ENCODE measurements at places on chromosomes 12 and 14.
A peak's percentile ranks its signal among the peaks of the same experiment; 100 is the strongest.

DNA sequence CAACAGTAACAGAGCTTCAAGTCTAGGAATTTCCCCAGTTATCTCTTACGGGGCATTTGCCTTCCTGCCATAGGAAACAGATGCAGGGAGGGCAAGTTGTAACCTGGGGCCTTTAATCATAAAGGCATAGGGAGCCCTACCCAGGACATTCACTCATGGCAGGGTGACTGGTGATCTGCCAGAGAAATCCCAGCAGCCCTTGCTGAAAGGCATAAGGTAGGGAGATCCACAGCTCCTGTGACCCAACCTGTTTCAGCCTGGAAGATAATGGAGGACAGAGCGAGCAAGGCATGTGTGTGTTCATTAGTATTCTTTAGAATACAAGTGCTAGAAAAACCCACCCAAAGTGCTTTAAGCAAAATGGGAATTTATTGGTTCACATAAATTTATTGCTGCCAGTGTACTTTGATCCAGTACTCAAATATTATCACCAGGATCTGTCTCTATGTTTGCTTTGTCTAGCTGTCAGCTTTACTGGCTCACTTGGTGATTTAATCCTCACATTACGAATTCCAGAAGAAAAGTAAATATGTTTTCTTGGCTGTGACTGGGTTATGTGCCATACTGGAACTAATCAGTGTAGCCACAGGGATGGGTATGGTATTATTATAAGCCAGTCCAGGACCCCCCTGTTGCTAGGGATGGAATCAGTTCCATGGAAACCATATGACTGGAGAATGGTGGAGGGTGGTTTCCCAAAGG, 21.1 kb upstream of the AKAP6 start:
- no peak for DNase-seq

- DNase-seq: no peak
Measured at GRCh38 chr12:106369624-106370346, 12.2 kb downstream of the POLR3B start.

GRCh38 chr14:103816991-103817390, 30.4 kb downstream of the PPP1R13B start:
- no peak for DNase-seq

DNA sequence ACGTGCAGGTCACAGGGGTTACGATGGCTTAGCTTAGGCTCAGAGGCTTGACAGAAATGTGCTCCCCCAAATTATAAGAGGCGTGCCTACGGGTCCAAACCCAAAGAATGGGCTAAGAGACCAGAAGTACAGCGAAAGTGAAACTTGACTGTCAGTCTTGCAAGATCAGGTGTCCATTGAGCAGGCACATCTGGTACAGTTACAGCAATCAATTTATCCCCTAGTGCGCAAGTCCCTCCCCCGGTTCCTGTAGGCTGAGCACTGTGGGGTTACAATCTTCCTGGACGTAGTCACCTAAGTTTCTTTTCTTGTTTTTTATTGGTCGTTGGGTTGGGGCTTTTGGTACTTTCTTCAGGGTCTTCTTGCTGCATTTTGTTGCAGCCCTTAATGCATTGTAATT, 134.2 kb downstream of the UNC79 start:
- no peak for DNase-seq

DNA sequence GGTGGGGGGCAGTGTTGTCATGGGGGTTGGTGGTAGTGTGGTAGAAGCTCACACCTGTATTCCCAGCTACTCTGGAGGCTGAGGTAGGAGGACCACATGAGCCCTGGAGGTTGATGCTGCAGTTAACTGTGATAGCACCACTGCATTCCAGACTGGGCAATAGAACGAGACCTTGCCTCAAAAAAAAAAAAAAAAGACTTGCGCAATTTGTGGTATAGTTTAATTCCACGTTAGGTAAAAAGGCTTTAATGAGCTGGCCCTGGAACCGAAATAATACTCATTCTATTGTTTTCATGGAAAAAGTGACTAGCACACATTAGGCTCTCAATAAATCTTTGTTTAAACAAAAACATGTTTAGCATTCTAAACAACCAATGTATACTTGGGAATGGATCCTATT, 25.4 kb upstream of the NAP1L1 start:
- DNase-seq: no peak

DNA sequence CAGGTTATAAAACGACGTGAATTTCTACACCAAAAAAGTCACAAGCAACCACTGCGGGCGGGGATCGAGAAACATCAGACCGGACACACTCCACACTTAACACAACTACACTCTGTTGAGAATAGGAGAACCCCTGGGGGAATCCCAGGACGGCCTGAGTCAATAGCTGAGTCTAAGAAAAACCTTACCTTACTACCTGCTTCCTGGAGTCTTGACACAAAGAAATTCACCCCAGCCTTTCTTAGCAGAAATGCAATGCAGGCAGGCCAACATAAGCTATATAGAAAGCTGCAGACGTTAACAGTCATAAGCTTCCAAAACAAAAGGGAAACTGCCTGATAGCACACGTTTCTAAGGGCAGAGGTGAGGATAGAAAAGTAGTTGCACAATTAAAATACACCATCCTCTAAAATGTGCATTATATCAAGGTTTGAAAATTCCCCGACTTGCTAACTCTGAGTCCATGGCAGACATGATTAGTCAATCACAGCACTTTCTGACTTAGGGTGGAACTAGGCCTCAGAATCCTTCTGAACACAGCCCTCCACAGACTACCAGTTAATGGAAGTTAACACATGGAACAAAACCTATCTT, 68.0 kb downstream of the CCDC88C start:
- DNase-seq: no peak

DNA sequence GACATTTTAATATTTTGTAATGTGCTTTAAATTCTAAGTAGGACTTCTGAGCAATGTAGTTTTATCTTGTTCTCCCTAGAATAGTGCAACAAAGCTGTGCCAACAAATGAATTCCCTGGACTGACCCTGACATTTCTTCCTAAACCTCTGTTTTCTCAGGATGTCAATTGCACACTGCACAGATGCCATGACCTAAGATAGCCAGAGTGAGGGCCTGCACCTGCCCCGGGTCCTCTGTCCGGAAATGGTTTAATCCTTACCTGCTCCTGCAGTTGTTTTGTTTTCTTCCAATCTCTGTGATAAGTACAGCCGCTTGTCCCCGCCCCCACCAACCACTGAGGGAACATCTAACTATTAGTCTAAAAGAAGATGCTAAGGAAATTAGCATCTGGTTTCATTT, 831.5 kb downstream of the GALC start:
- no peak for DNase-seq

- DNase-seq: no peak
Measured at GRCh38 chr12:120078868-120079267, 37.7 kb downstream of the RAB35 start.

DNA sequence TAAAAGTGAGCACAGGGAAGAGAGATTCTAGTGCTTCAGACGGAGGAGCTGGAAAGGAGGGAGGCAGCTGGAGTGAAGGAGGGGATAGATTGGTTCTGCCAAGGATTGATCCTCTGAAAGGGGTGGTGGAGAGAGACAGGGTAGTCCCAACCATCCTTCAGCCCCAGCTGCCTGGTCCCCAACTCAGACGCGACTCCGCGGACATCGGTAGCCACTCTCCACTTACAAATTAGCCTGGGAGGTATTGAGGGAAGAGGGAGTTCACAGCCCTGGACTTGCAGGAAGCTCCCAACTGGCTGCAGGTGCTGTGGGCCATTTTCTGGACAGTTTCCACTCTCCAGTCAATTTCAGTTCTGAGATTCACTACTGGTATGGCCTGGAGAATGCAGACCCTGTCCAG, 1.2 kb downstream of the PLEKHD1 start:
- DNase-seq: no peak

DNA sequence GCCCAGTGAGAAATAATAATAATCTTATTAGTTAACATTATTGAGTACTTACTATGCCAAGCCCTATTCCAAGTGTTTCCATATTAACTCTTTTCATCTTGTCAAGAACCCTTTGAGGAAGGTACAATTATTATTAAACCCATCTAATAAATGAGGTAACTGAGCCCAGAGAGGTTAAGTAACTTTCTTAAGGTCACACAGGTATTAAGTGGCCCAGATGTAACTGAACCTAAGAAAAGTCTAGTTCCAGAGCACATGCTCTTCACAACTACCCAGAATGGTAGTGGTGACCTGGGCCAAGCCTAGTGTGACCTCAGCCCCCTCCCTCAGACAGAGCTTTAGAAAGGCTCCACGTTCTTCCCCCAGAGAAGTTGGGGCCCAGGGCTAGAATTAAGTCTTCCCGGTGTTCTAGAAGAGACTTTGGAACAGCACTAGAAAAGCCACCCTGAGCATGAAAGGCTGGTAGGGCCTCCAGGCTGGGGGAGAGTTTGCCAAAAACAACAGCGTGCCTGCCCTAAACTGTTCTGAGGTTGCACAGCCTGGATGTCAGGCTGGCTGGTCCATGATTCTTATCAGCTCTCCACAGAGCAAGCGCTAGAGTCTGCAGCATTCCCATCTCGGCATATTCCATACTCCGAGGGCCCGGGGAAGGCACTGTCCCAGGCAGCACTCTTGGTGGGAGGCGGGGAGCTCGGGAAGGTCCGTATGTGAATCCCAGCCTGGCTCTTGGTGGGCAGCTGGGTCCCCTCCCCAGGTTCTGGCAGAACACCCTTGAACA, 41.3 kb upstream of the CTDSP2 start:
- no peak for DNase-seq

- DNase-seq: no peak
Measured at GRCh38 chr14:64186231-64187129, 107.7 kb downstream of the ESR2 start.

- DNase-seq: no peak
Measured at GRCh38 chr14:72236629-72237028, 304.4 kb downstream of the RGS6 start.

GRCh38 chr14:43306053-43306452, 1201.0 kb downstream of the FSCB start:
- DNase-seq: no peak

DNA sequence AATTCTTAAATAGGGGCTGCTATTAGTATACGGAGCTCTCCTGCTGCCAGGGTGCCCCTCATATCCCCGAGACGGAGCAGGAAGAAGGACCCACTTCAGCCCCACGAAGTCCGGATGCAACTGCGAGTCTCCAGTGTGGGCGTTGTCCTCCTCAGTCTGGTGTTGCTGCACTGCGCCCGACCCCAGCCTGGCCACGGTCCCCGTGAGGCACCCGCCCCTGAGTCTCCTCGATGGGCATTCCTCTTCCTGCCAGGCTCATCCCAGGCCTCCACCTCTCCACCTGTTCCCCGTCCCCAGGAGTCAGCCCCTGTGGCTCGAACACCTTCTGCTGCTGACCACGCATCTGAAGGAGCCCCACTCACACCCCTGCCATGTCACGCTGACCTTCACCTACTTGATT, 68.1 kb upstream of the SFSWAP start:
- no peak for DNase-seq

DNA sequence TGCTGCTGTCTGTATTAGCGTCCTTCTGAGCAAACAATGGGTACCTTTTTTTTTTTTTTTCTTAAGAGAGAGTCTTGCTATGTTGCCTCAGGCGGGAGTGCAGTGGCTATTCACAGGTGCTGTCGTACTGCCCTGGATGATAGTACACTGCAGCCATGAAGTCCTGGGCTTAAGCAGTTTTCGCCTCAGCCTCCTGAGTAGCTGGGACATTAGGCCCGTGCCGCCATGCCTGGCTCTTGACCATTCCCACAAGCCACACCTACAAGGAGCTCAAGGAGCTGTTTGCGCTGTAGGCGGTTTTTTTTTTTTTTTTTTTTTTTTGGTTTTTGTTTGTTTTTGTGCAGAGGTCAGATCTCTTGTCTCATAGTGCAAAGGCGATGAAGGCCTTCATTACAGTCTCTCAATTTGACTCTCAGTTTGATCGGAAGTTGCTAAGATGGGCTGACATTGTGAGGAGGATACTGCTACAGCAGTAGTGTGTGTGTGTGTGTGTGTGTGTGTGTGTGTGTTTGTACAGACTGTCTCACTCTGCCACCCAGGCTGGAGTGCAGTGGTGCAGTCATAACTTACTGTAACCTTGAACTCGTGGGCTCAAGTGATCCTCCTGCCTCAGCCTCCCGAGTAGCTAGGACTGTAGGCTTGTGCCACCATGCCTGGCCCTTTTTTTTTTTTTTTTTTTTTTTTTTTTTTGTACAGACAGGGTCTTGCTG, 34.2 kb downstream of the TRAF3 start:
- DNase-seq: no peak

GRCh38 chr14:104288272-104288671, 149.9 kb downstream of the KIF26A start:
- no peak for DNase-seq

- no peak for DNase-seq
Measured at GRCh38 chr14:105087308-105087962, 22.2 kb upstream of the GPR132 start.

- no peak for DNase-seq
Measured at GRCh38 chr14:85892251-85892650, 362.3 kb downstream of the FLRT2 start.

DNA sequence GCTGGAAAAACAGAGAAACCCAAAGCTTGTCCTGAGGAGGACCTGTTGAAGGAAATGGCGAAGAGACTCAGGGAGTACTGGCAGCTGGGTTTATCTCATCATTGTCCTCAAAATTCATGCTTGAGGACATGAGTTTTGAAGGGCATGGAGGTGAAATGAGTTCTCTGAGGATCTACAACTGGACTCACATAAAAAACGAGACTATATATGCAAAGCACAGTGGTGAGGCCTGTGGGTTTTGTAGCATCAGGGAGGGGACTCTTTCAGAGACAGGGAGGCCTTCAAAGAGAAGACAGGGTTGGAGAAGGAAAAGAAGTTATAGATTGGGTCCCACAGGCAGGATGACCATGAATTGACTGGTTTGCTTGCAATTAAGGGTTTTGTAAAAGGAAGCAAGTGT, 71.3 kb upstream of the SCN8A start:
- DNase-seq: no peak

DNA sequence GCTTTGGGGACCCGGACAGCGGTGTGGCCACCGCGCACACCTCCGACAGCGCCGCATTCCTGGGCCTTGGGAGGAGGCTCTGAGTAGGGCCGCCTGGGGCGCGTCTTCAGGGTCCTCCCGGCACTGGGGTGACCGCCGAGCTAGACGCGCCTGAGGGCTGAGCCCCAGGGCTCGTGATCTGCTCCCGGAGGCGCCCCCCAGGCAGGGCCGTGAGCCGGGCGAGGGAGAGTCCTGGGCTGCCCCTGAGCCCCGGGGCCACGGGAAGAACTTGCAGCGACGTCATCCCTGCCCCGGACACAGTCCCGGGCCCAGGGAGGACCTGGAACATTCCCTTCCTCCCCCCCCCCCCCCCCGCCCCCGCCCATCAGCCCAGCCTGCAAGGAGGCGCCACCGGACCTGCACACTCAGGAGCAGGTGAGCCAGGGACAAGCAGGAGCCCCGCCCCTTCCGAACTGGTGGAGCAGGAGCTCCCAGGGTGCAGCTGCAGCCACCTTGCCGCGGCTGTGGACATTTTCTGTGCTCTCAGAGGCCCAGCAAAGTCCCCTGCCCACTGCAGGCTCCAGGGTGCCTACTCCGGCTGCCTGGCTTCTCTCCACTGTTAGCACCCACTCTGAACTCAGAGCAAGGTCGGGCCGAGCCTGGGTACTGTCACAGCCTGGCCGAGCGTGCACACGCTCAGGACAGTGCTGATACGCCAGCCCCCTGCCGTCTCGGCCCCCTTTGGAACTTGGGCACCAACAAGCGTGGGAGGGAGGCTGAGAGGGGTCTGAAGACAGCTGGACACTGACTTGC, 50.7 kb downstream of the A2M start:
- DNase-seq: no peak

GRCh38 chr14:101407328-101407727, 154.0 kb upstream of the DIO3 start:
- peak; percentile 69 for DNase-seq

- DNase-seq: no peak
Measured at GRCh38 chr14:100107236-100107635, 42.0 kb downstream of the EVL start.
